Stimulated activated CD4-positive, alpha-beta T cell treated with anti-CD3 and anti-CD28 coated beads, TNF-alpha, amount 100 ng/mL, for 4 hours (primary cell): ENCODE measurements at places on chromosomes 6 and 20.

DNA sequence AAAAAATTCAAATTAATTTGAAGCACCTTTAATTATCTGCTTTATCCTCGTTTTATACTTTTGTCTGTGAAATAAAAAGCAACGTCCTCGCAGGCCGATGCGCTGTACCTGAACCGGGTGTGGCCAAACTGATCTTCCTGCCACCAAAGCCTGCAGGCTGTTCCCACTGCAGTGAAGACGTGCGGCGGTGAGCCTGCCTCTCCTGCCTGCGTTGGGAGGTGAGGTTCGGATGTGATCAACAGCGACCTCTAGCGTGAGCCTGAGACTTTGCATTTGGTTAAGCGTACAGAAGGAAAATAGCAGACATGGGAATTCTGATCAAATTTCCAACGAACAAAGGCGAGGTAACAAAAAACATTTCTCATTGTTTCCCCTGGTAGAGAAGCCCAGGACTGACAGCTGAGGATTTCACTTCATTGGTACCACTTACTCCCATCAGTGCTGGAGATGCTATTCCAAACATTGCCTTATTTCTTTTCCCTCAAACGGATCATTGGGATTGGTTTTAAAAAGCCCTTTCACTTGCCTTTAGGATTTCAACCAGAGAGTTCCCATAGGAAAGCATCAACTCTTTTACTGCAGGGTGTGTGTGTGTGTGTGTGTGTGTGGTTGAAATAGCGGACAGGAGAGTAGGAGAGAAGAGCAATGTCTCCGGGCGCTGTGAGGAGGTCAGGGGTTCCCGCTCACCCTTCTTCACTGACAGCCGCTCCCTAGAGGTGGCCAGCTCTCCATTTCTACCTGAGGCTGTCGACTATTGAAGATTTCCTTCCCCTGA, 56.6 kb upstream of the CCN6 start:
- DNase-seq: peak; percentile 74

DNA sequence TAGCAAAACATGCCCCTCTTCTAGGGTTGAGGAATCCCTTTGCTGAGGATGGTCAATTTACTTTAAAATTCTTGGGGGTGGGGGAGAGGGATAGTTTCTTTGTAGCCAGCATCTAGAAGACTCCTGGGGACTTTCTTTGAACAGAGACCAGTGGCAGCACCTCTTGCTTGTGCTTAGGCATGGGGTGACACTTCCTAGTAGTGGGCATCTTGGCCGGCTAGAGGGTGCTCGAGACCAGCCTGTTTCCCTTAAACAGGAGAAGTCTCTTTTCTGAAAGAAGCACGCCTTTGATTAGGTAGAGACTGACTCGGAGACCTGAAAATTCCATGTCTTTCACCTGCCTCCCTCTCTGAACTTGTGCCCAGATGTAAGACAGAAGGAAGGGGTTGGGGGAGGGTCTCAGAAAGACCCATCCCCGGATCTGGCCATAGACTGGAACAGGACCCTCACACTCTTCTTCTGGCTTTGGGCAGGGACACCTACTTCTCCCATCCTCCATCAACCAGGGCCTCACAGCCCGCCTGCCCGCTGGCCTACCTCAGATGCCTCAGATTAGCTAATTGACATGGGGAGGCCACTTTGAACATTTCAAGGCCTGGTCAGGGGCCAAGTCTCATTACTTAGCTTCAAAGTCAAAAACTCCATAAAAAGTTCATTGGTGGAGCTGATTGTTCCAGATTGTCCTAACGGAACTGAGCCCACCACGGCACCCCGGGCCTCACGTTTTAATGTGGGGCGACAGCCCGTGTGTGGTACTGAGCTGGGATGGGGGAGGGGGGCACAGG, 172.2 kb downstream of the CDC5L start:
- DNase-seq: no peak

- peak; percentile 49 for DNase-seq
Observed at GRCh38 chr20:58228484-58229197, at the start of gene ANKRD60. Gene ANKRD60 (minus strand): TSS chr20:58228653. CDS start chr20:58228653, 0 bp downstream.

DNA sequence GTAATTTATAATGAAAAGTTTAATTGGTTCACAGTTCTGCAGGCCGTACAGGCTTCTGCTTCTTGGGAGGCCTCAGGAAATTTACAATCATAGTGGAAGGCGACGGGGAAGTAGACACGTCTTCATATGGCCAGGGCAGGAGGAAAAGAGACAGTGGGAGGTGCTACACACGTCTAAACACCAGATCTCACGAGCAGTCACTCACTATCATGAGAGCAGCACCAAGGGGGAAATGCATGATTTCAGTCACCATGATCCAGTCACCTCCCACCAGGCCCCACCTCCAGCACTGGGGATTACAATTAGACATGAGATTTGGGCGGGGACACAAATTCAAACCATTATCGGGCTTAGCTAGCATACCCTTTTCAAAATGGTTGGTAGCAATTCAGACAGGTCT, 41.2 kb downstream of the EIF2S2 start:
- DNase-seq: no peak

GRCh38 chr6:74073429-74073828, 377.4 kb downstream of the CD109 start:
- DNase-seq: no peak

DNA sequence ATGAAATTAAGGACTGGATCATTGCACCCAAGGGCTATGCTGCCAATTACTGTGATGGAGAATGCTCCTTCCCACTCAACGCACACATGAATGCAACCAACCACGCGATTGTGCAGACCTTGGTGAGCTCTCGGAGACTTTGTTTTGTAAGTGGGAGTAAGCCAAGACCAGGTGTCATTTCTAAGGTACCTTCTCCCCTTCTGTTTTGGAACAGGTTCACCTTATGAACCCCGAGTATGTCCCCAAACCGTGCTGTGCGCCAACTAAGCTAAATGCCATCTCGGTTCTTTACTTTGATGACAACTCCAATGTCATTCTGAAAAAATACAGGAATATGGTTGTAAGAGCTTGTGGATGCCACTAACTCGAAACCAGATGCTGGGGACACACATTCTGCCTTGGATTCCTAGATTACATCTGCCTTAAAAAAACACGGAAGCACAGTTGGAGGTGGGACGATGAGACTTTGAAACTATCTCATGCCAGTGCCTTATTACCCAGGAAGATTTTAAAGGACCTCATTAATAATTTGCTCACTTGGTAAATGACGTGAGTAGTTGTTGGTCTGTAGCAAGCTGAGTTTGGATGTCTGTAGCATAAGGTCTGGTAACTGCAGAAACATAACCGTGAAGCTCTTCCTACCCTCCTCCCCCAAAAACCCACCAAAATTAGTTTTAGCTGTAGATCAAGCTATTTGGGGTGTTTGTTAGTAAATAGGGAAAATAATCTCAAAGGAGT, 30.4 kb downstream of the TXNDC5 start:
- DNase-seq: no peak

DNA sequence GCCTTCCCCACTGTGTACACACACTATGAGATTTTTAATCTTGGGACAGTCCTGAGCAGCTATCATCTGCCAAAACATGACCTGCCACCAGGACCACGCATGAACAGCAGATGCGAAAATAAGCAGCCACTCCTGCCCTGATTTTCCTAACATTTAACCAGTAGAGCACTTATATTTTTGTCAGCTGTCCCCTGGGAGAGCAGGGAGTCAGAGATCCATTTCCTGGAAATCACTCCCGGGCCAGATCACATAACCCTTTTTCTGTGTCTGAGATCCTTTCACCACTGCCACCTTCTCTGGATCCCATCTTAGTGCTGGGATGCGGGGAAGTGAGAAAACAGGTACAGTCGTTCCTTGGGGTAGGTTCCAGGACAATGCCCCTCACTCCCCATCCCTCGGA, 5.7 kb downstream of the SDCBP2 start:
- DNase-seq: no peak

DNA sequence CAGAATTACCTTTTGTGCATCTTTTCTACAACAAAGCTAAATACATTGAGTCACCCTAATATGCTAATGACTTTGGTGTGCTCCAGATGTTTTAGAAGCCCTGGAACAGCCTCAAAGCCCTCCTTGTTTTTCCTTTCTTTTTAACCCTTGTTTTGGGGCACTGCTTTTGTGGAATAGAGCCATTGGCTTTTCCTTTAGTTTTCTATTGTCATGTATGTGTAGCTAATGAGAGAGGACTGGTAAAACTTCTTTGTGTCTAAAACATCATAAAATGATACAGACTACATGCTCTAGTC, 158.8 kb downstream of the JARID2 start:
- DNase-seq: no peak

GRCh38 chr6:97697456-97697855, 414.4 kb upstream of the MMS22L start:
- DNase-seq: no peak
